ENCODE measurements at places on chromosomes 11 and 22.

GRCh38 chr11:86749821-86750401 is 50.4 kb upstream of the PRSS23 start:
- no peak for DNase-seq

- no peak for DNase-seq
Measured at GRCh38 chr11:97622795-97623194, 1233.0 kb downstream of the JRKL start.

- DNase-seq, result no peak
Measured at GRCh38 chr11:45818961-45819605, 14.1 kb downstream of the SLC35C1 start.

DNA sequence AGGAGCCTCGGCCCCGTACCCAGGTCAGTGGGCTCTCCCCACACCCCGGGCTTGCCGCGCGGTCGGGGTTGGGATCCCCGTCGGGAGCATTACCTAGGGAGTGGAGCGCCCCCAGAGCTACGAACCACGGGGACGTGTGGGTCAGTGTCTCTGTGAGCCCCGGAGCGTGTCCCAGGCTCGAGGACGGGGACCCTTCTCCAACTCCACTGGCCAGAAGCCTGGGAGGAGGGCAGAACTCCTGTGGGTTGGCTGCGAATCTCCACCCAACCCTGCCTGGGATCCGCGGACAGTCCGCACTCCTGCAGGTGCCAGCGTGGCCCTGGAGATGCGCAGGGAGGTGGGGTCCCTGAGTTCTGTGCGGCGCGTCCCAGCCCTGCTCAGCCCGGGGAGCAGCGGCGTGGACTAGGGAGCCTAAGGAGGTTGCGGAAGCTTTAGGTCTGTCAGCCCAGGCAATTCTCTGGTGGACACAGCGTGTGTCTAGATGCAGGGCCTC is 346 bp downstream of the PPFIBP2 start:
- no peak for DNase-seq

DNA sequence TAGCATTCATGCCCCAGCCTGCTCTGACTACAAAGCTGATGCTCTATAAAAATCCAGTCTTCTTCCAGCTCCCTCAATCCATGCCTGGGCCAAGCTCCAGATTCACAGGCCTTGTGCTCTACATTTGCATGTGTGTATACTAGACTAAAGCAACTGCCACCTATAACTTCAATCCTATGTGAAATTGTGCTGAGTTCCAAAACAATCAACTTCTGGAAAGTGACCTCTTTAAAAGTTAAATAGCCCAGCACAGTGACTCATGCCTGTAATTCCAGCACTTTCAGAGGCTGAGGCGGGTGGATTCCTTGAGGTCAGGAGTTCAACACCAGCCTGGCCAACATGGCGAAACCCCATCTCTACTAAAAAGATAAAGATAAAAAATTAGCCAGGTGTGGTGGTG is 114.3 kb upstream of the ZC3H12C start:
- no peak for DNase-seq

GRCh38 chr11:9601876-9602199 is 28.4 kb downstream of the WEE1 start:
- DNase-seq, result no peak

DNA sequence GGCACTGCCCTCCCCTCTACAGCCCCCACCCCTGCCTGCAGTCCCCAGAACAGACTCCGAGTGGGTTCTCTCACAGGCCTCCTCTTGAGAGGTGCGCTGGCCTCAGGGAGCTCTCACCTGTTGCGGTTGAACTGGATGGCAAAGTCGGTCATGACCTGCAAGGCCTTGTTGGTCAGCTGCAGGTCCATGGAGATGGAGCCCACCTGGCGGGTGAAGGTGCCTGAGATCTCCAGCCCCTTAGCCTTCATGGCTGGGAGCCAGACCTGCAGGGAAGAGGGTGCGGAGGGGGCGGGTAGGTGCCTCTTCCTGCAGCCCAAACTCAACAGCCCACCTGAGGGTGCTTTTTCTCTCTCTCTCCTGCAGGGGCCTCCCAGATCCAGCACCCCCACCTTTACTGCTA is 18.7 kb upstream of the RASL10A start:
- DNase-seq, result no peak

DNA sequence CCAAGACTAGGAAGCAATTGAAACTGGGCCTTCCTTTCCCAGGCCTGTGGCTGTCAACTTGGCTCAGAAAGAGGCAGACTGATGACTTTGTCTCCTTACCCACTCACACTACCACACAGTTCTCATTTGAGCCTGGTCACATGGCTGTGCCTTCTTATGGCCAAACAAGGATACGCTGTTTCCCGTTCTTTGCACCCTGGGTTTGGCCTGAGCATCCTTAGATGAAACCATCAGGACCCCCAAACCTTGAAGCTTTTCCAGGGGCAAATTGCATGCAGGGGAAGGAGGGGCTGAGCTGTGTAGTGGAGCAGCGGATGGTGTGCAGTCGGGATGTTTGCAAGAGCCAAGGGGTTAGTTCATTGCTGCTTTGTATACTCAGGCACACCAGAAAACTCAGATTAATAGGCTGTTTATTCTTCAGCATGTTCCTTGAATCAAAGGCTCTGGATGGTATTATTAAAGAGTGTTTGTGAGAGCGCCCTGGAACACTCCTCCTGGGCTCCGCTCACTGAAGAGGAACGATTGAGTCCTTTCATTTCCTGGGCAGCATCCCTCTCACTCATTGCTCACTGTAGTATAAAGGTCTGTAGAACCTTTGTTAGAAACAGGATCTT is 69.8 kb downstream of the ARFGAP2 start:
- DNase-seq, result no peak

- DNase-seq, result no peak
Measured at GRCh38 chr11:80702264-80702663, 1261.4 kb upstream of the TENM4 start.

GRCh38 chr22:47127441-47127871 is 365.0 kb downstream of the TBC1D22A start:
- DNase-seq, result no peak

DNA sequence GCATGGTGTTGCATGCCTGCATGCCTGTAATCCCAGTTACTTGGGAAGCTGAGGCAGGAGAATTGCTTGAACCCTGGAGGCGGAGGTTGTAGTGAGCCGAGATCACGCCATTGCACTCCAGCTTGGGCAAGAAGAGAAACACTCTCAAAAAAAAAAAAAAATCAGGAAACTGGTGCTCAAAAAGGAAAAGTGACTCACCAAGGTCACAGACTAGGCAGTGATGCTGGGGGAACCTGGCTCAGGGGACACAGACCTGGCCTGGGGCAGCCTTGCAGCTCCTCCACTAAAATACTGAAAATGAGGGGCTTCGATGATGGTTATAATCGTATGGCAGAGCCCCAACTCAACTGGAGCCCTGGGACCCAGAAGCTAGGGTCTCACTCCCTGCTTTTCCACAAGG is 8.1 kb upstream of the SLC35E4 start:
- no peak for DNase-seq

DNA sequence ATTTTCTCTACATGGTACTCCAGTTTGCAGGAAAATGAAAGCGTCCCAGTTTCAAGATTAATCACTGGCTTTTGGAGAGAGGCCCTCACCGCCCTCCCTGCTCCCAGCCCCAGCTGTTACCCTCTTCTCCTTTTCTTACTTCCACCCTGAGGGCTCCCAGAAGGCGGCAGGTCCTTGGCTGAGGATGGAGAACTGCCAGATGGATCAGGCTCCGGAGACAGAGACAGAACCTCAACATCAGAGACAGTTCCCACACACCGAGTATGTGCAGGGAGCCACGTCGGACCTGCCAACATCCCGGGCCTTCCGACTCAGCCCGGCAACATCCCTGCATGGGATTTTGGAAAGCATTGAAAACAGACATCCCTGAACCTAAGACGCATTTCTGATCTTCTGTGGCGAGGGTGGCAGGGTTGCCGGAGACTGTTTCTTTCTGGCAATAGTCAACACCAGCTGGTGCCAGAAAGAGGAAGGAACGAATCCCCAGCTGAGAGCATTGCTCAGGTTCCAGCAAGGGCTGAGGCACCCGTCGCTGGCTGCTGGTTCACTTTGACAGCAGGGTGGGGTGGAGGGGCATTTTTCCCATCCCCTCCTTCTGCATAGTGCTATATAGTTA is 467.1 kb downstream of the MIAT start:
- no peak for DNase-seq

DNA sequence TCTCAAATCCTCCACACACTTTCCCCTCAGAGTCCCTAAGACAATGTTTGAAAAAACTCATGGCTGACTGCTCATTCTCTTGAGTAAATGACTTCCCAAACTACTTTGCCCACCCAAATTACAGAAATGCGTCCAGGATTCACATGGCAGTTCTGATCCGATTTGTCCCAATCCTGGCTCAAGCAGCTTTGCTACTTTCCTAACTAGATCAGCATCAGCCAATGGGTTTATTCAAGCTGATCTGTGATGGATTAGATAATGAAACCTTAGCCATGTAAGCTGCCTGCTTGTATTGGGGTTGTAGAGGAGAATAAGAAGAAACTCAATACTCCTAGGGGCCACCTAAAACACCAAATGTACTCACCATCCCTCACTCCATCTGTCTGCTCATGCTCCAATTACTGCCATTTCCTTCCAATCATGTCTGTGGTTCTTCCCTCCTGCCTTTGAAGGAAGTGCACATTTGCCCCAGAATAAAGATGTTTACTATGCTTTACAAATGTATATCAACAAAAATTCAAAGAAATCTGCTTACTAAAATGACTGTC is 6.9 kb downstream of the RBFOX2 start:
- no peak for DNase-seq

DNA sequence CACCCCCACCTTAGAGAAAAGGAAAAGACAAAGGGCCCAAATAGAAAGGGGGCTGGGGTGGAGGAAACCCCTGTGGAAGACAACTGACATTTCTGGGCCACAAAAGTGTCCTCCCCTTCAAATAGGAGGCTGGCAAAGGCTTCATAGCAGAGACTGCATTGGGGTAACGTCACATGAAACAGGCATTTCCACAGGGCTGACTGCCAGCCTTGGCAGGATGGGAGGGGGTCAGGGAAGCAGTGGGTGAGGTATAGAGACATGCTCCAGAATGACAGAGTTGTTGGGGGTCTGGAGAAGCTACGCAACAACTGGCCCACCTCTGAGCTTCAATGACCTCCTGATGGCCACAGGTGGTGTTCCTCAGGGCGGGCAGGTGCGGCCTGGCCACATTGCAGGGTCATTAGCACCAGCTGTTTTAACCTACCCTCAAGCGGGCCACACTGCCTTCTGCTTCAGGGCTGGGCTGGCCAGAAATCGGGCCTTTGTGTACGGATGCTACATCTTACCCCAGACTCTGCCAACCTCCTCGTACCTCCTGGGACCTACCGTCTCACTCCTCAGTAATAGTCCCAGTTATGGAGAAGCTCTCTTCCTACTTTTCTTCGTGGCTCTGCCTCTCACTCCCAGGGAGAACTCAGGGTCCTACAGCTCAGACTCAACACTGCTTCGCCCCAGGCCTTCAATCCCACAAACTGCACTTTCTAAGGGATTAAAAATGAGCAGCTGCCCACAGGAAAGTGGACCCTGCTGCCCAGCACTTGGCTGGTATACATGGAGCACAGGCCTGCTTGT is 160.0 kb upstream of the NCAM1 start:
- peak; percentile 52 for DNase-seq

- peak; percentile 16 for DNase-seq
Measured at GRCh38 chr11:67213178-67213621, 53.1 kb upstream of the GRK2 start.

GRCh38 chr11:23480736-23481135 is 620.5 kb upstream of the CCDC179 start:
- DNase-seq, result peak; percentile 62

DNA sequence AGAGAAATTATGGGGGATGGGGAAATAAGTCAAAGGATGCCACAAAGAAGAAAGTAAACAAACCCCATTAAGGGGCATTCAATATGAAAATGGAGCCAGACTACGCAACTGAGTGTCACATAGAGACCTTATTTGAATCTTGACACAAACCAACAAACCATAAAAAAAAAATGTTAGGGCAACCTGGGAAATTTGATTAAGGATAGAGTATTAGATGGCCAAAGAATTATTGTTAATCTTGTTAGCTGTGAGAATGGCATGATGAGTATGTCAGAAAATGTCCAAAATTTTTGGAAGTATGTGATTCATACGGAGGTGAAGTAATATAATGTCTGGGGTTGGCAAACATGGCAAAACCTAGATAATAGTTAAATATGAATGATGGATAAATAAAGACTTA is 322.1 kb upstream of the MPPED2 start:
- DNase-seq, result no peak

GRCh38 chr11:66317322-66317722 is 478 bp upstream of the CD248 start:
- peak; percentile 64 for DNase-seq

DNA sequence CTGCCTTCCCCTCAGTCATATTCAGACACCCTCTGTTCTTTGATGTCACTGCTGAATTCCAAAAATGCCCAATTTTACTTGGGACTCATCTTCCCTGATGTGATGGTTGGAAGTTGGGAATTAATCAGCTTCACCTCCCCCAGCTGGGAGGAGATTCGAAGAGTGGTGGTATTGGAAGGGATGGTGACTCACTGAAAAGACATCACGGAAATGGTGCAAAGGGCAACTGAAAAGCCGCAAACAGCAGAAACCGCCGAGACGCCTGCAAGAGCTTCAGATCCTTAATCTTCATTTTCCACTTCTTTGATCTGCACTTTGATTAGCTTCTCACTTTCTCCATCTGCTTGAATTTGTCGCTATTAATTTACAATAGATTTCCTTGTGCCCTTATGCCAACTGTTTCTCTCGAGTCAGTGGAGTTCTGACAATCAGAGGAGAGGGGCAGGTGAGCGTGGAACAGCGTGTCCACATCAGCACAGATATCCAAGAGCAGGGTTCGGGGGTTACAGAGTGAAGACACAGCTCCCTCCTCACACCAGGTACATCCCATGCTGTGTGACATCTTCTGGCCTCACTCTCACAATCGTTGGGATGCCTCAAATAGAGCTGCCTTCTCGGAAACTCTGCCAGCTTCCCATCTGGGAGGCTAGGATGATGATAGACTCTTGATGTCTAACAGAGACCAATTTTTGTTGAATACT is 325.4 kb downstream of the BRD1 start:
- no peak for DNase-seq

DNA sequence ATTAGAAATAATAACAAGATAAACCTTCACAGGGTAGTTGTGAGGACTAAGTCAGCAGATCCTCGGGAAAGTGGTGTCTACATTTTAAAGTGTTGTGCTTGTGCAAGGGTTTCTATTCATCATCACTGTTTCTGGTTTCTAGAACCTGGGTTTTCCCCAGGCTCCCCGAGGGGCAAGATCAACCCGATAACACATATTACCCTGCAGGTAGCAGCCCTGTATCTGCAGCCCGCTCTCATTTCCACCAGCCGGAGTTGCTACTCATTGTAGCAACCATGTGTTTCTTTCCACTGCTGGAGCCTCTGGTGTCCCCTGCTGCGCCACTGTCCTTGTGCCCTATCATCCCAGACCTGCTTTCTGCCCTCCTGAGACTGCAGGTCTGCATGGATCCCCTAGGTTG is 67.0 kb downstream of the MIAT start:
- DNase-seq, result no peak
